HT-29 (cell line): ENCODE measurements at places on chromosomes 2 and 18. TPM values are rescaled to one million over a fixed set of nuclear protein-coding genes. Genes with fewer than 3 reads are reported as not detected.

DNA sequence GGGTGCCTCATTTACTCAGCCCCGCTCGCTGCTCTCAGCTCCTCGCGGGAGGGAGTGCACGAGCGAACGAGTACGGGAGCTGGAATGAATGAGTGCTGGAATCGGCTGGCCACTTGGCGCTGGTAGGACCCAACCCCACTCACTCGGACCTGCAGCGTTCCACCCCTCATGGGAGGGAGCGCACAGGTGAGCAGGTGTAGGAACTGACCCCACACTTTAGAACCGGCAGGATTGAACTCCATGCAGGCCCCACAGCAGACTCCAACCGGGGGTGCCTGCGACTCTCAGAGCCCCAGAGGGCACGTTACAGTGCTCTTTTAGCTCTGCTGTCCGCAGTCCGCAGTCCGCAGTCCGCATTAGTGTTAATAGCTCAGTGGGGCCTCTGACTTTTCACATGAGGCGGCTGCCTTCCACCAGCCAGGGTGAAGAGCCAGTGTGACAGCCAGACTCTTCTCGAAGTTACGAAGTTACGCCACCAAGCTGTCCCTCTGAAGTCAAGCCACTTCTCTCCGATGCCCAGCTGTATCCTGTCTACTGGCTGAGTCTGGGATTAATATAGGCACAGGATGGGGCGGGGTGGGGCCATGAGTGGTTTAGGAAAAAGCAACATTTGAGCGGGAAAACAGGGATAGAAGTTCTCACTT is 102.7 kb upstream of the ARHGAP15 start:
- DNase-seq = no peak

DNA sequence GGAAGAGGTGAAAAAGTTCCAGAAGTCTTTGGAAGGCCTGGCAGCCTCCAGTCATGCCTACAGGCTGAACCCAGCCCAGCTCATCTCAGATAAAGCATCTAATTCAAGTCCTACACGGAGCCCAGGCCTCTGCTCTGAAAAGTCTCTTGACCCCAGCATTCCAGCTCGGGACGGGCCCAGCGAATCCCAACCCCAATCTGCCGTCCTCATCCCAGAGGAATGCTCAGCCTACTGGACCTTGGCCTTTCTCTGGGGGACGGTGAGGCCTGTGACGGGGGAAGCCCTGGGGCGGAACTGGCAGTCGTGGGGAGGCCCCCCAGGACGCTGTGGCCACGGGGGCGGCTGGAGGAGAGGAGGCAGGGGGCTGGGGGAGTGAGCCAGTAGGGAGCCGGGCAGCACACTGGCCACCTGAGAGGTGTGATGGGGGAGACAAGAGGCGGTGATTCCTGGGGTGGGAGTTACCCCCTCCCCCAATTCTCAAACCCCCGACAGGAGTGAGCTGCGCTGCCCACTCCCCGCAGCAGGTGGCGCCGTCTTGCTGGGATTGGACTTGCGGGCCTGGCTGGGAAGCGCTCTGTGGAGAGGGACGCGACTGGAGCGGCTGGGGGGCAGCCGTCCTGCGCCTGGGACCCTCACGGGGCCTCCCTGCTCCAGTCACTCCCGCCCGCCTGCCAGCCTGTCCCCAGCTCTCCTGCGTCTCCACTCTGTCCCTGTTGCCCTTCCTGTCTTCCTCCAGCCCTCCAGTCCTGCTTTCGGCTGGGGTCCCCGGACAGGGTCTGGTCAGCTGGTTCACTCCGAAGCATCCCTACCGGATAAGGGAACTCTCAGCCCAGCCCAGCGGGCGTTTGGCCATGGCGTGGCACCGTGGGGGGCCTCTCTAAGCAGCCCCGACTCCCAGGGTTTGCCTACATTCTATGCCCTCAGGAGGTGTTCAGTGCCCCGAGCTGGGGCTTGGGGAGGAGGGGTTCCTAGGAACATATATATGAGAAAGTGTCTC is 182.6 kb upstream of the HAAO start:
- DNase-seq = peak; percentile 63

DNA sequence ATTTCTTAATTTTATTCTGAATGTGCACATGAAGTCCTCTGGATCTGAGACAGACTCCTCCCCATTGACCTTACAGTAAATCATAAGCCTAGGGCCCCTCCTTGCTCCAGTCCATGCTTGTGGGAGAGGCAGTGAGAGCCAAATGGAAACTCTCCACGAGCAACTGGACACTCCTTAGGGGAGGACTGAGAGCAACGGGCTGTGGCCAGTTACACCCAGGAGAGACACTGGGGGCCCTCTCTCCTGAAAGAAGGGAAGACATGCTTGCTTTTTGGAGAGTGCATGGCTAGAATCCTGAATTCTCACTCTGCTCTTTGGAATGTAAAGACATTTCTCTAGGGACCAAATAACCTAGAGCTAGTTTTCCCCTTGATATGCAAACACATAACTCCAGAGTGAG is 49.0 kb upstream of the BIN1 start:
- no peak for DNase-seq

GRCh38 chr18:50666536-50666935 is 106.6 kb downstream of the MAPK4 start:
- DNase-seq = no peak

DNA sequence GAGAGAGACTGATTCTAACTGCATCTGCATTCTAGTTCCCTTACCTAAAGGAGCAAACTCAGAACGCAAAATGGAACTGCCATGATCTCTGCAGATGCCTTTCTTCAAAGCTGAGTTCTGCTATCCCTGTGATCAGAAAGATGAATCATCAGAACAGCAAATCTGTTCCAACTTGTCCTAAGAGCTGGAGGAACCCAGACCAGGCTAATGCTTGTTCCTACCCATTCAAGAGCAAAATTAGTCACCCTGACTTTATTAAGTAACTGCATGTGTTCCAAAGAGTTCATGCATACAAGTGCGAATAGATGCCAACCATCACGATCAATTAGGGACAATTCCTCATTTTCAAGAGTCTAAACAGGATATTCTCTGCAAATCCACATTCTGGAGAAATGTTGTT is 46.5 kb downstream of the MBP start:
- DNase-seq = no peak

GRCh38 chr2:238203973-238204683 is 633 bp upstream of the ILKAP start:
- no peak for DNase-seq

DNA sequence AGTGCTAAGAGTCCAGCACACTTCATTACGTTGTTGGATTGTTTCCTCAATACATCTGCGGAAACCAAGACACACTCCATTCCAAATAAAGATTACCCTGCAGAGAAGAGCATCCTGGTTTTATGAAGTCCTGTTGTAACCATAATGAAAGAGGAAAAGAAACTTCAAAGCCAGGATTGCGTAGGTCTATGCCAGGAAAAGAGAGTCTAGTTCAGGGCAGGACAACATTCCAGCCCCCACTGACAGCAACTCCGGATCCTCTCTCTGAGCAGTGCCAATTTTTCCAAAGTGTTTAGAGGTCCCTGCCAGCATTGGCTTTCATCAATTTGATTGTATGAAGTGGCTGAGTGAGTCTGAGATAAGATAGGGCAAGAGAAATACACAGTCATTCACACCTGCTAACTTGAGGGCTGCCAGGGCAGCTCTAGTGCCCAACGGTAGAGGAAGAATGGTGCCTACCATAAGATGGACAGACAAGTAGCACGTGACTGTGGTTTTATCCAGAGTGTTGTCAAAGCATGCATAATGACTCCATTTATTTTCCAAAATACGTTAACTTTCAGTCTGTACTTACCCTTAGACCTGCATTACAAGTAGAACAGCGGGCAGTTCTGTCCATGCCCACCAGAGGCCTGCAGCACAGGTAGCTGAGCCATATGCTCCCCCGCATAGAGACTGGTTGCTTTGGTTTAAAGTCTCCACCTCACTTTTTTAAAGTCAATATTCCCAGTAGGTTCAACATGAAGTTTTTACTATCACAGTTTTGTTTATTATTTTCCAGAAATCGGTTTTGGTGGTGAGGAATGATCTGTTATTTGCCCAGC is 23.7 kb downstream of the PIEZO2 start:
- no peak for DNase-seq

DNA sequence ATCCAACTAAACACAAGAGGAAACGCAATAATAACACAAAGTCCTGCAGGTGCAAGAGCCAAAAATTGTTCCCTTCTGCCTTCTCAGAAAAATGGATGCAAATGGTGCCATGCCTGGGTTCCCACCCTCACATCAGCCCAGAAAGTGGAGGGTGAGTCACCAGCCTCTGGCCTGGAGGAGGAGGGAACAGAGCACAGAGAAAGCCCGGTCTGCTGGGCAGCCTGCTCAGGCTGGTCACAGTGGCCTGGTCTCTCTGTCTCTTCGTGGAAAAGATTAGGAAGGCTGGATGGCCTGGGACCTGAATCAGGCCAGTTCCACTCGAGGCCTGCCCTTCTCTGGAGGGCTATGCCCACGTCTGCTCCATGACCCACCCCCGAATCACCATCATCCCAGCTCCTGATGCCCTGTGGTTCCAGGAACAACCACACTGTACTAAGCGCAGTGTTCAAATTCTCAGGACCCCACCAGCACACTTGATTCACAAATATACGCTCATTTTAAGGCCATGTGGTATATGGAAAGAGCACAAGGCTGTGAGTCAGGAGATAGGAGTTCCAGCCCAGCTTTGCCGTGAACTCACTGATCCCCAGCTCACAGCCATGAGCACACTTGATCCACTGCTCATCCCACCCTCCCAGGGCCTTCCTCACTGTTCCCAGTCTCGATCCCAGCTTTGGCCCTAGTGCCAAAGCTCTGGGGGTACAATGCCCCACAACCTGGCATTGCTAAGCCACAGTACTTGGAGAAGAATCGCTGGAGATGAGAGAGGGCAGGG is 82.1 kb downstream of the ZBTB7C start:
- peak; percentile 17 for DNase-seq

DNA sequence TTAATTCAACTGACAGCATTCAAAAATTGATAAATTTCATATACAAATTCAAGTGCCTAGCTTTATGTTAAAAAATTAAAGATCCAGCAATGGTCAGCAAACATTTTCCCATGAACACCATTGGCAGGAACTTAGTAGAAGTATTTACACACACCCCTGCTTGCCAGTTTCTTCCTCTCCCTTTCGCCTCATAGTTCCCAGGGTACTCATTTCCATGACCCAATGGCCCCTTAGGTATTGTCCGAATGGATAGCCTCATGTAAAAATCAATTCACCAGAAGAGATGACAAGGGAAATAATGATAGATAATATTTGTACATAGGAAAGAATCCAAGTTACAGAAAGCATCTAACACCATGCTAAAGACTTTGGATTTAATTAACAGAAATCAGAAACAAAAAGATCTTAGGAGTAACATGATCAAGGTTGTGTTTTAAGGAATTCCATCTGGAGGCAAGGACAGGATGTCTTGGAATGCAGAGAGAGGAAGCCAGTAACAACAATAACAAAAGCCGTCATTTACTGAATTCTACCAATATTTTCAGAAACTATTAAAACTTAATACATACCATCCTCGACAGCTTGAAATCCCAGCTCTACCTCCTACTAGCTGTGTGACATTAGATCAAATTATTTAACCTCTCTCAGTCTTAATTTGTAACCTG is 423.0 kb downstream of the IRS1 start:
- no peak for DNase-seq

DNA sequence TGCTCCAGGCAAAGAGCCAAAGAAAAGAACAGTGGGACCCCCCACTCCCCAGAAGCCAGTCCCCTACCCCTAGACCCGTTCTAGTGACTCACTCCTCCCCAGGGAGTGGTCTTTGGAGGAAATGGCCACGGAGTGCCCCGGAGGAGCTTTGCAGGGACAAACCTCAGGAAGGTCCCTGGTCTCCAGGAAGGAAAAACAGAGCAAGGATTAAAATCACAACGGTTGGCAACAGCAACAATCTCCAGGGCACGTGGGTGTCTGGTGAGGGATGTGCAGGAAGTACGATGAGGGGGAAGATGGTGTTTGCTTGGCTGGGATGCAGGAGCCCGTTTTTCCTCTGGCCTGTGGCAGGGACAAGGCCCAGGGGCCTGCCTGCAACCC is 135.0 kb downstream of the SMAD2 start:
- no peak for DNase-seq

ABCG8 gene
- total RNA-seq = not detected in 2 replicates

MEIS1 gene
- total RNA-seq = 3.1 and 7.7 TPM in 2 replicates

SKOR2 gene
- not detected in 2 replicates for total RNA-seq

PIEZO2 gene
- total RNA-seq = not detected in 2 replicates
